Activated CD4-positive, CD25-positive, alpha-beta regulatory T cell (primary cell): ENCODE measurements at places on chromosomes 7 and 10.

- no peak for DNase-seq
These were observed 8.2 kb downstream of the NOS3 start for GRCh38 chr7:150999001-150999400.

- DNase-seq, result no peak
These were observed 13.9 kb downstream of the BUD31 start for GRCh38 chr7:99422625-99423024.

DNA sequence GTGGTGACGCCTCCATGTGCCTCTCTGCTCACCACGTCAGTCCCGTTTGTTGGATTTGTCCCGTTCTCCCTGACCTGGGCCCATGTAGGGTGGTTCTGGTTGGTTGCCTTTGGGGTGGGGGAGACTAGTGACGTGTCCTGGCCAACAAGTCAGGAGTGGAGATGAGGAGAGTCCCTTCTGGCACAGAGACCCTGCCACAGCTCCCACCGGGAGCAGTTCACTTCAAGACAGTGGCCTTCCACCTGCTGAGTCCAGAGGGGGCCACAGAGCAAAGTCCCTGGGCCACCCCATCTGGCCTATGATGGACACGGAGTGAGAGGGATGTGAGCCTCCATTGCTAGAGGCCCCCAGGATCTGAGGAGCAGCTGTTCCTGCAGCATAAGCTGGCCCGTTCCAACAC, 405.6 kb downstream of the TCERG1L start:
- DNase-seq, result no peak

DNA sequence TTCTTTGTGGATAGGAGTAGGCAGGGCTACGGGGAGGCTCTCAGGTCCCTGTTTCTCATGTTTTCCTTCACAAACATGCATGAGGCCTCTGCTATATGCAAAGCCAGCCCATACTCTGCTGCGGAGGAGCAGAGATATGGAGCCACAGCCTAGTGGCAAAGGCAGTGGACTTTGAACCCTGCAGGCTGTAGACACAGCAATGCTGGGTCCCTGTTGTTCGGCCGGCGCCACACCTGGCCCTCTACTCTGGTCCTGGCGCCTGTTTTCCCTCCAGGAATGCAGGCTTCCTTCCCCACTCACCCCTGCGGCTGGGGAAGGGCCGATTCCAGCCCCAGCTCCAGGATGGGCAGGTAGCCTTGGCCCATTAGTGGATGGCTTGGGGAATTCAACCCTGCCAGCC, 11.5 kb downstream of the CLRN3 start:
- DNase-seq, result no peak

DNA sequence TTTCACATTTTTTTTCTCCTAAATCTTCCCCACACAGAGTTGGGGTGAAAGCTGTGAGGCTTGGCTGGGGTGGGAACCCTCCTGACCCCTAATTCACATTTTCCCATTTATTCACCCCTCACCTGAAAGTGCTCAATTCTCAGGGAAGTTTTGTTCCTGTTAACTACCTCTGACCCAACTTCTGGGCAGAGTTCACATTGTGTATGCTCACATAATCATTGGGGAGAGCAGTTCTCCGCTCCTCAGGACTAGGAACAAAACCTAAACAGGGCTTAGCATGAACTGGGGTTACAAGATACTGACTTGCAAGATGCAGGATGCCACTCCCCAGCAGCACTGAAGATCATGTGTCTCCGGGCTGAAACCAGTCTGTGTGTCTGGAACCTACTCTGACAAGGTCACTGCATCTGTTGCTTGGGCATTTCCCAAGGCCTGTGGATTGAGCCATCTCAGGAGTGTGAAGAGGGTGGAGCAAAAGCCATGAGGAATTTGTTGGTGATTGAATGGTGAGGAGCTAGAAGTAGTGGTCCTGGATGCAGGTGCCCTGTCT, 258.1 kb upstream of the IGFBP3 start:
- DNase-seq, result no peak

- DNase-seq, result no peak
These were observed 17.8 kb downstream of the VWA2 start for GRCh38 chr10:114256822-114257221.

DNA sequence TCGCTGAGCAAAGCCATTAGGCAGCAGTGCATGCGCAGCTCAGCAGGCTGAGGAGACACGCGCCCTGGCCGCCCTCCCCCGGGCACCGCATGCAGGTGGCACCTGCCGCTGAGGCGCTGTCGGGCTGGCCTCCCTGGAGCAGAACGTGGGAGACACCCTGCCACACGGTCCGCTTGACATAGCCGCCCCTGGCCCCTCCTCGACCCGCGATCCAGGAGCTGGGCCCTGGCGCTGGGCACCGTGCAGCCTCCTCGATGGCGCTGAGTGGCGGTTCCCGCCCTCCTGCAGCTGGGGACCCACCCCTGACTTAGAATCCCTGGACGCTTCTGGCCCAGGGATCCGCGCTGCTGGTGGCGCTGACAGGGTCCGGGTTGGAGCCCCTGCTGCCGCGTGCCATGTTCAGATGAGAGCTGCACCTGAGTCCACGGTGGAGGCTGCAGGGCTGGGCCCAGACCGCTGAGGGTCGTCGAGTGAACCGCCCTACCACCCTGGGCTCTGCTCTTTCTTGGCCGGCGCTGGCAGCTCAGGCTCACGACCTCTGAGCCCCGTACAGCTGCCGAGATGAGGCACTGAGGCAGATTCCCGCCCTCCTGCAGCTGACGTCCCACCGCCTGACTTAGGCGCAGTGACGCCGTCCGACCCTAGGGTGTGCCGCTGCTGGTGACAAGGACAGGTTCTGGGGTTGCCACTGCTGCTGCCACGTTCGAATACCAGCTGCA, 116.8 kb downstream of the OR13A1 start:
- no peak for DNase-seq

GRCh38 chr10:77016278-77016815, 621.3 kb downstream of the KCNMA1 start:
- no peak for DNase-seq

DNA sequence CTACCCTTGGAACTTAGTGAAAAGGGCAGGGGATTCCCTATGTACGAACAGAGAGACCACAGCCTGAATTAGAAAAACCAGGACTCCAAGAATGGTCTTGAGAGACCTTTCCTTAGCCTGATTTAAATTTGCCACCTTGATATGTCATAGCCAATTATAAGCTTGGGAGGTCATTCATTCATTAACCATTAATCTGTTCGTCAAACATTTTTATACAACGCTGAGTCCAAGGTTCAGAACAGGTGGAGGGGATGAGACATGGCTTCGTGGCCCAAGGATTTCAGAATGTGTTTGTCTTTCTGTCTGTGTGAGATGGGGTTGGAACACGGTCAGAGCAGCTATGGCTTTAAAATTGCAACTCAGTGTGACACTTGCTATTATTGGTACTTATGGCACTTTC, 158.0 kb downstream of the PAXIP1 start:
- DNase-seq, result no peak

DNA sequence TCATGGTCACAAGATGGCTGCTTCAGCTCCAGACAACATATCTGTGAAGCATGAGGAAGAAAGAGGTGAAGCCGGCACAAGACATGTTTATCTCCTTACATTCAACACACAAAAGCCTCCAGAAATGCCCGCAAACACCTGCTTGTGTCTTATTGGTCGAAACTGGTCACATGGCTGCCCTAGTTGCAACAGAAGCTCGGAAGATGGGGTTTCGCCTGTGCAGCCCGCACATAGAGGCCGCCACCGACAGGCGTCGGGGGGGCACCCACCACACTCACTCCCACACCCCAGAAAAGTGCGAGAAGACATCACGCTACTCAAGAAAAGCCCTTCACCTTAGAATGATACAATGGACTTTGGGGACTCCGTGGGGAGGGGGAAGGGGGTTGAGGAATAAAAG, 63.0 kb upstream of the MGMT start:
- no peak for DNase-seq

GRCh38 chr7:16320099-16320660, 101.2 kb downstream of the CRPPA start:
- no peak for DNase-seq

GRCh38 chr7:44383566-44383965, 58.2 kb upstream of the CAMK2B start:
- DNase-seq, result no peak

DNA sequence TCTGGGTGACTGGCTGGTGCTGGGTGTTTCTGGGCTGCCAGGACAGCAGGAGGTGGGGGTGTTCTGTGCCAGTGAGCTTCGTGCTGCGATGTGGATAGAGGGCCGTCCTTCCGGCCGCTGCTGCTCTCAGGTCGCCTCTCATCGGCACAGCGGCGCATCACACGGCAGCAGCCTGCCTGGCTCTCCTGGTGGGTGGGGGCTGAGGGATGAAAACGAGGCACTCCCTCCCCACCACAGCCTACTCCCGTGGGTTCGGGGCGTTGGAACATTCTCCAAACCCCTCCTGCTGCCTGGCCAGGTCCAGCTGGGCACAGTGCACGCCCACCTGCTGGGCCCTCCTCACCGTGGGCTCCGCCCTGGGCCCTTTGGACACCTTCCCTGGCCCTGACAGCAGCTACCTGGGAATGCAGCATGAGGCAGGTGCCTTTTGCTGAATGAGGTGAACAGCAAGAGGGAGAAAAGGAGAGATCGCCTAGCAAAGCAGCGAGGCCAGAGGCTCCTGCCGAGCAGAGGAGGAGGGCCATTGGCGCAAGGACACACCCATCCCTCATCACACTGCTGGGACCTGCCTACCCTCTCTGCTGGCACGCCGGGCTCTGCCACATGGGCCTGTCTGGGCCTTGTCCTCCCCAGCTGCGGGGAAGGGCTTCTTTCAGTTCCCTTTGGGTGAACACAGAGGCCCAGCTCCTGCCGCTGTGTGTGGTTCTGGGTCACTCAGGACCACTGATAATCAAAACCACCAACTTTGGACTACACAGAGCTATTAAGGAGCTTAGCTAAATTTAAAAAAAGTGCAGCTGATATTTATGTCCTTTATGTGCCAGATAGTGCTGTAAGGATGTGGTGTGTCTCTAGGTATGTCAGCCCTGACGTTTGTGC, 33.4 kb downstream of the INPP5A start:
- DNase-seq, result no peak

GRCh38 chr7:150737265-150738055, at the start of gene GIMAP5:
Gene GIMAP5 (plus strand): TSS chr7:150737418. CDS start chr7:150740885, 3,467 bp downstream.
- DNase-seq, result peak; percentile 26

- DNase-seq, result no peak
These were observed 511.4 kb downstream of the PTPRN2 start for GRCh38 chr7:158076215-158076614.

DNA sequence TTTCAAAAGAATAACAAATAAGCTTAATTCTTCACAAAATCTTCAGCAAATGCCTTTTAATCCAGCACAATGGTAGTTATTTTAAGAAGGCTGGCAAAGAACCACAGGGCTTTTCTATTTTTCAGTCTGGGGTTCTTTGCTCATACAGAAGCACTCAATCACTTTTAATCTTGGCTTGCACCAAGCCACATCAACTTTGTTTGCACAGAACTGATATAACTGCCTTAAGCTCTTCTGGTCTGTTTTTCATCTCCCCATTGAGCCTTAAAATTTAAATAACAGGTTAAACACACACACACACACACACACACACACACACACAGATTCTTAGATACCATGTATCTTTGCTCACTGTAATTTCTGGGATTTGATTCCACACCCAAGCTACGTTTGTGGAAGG, 377.0 kb downstream of the GATA3 start:
- DNase-seq, result no peak
